ENCODE measurements at places on chromosomes 1 and 21.

DNA sequence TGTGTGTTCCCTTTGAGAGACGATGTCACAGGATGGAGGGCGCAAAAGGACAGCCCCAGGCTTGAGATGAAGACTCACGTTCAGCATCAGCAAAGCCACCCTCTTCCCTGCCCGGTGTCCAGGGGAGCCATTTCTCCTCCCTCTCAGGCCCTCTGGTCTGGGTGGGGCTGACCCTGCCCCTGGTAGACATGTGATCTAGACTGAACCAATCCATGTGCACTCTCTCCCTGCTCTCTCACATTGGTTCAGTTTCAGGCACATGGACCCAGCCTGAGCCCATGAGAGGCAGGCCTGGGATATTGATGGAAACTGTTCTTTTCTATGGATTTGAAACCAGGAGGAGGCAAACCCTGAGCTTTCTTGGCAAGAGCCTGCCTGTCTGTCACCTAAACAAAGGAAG is 115.6 kb upstream of the IGSF21 start:
- no peak for DNase-seq

GRCh38 chr1:159935719-159936272 is 9.6 kb downstream of the IGSF9 start:
- no peak for DNase-seq

DNA sequence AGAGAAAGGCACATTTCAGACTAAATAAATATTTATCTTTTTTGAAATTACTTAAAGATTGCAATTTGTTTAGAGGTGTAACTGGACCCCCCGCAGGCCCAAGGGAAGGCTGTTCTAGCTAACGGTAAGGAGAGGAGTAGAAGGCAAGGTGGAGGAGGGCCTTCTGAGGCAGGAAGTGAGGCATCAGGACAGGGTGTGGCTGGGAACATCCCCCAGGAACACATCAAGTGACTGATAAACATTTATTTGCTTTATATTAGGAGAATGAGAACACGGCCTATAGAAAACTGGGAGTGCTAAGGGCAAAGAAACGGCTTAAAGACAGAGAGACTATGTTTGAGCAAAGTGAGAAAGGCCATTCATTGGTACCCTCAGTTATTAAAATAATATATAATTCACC is 23.2 kb downstream of the HIVEP3 start:
- DNase-seq, result peak; percentile 23

GRCh38 chr1:51792864-51793263 is 85.7 kb downstream of the NRDC start:
- DNase-seq, result no peak

GRCh38 chr1:114319418-114319817 is 165.7 kb upstream of the SYT6 start:
- no peak for DNase-seq

DNA sequence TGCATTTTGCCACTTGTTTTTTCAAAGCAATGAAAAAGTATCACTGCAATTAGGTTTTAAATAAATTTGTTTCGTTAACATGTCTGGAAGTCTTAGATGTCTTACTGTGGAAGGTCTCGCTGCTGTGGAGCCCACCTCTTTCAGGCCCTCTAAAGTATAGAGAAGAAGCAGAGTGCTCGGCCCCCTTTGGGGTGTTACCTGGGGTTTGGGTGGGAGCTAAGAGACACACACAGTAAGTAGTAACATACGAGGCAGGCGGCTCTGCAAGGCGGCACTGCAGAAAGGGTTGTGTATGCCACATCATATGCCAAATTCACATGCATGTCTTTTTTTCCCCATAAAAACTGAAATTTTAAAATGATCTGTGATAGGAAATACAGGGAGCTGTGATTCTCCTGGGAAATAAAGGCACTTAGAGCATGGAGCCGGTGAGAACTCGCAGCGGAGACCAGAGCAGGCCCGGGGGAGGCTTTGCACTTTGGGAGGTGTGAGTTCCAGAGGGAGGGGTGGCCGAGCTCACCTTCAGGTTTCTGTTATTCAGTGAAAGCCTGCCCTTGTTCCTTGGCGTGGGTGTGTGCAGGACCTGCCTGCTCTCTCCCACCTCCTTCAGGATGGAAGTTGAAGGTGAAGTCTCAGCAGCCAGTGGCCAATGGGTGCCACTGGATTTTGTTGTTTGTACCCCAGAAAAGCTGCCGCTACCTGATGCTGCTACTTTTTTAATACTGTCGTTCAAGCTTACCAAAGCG is 35.7 kb upstream of the PWP2 start:
- no peak for DNase-seq

GRCh38 chr1:180912211-180912800 is 391 bp upstream of the KIAA1614 start:
- DNase-seq, result no peak

- DNase-seq, result peak; percentile 89
Observed at GRCh38 chr1:119711804-119712341, at the start of gene PHGDH. Gene PHGDH (plus strand): TSS chr1:119711934. CDS start chr1:119712023, 89 bp downstream.

DNA sequence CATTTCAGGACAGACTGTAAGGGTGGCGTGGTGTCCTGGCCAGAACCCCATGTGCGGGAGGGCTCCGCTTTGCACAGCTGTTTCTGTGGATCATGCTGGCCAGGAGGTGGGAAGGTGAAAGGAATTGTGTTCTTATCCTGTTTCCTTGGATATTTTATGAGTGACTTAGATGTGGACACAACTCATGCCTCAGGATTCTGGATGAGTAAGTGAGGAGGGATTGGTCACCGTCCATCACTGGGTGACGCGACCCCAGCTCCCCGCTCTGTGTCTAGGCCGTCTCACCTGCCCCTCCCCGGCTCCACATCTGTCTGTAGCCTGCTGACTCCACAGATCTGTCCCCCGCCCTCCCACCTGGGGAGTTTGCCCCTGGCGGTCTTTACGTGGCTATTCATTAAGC is 48.8 kb downstream of the PIK3CD start:
- no peak for DNase-seq

GRCh38 chr1:226632922-226633351 is 84.4 kb downstream of the STUM start:
- DNase-seq, result no peak

DNA sequence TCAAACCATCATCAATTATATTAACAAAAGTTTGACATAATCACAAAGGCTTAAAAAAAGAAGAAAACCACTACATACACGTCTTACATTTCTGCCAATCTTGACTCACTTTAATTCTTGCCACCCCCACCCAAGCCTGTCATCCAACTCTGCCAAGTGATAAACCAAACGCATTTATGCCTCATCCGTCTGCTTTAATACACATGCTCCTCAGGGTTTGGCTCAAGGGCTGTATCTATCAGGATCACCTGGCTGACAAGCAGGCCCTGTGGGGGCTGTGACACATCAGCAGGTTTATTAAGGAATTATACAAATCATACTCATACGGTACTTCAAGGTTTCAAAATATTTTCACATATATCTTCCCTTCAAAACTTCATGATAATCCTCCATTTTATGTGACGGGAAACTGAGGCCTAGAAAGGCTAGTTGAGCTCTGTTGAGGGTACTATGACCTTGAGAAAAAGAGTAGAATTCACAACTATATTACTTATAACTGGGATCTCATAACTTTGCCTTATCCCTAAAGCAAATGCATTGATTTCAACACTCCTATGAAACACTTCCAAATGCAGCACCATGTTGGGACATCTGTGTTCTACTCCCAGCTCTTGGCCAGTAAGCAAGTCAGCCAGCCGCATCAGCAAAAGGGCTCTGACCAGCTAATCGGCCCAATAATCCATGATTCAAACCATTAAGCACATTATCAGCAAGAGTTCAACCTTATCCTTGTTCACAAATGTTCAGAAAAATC is 8.7 kb downstream of the SORT1 start:
- DNase-seq, result no peak

- no peak for DNase-seq
Observed at GRCh38 chr1:162717548-162718184, 72.8 kb upstream of the HSD17B7 start.

DNA sequence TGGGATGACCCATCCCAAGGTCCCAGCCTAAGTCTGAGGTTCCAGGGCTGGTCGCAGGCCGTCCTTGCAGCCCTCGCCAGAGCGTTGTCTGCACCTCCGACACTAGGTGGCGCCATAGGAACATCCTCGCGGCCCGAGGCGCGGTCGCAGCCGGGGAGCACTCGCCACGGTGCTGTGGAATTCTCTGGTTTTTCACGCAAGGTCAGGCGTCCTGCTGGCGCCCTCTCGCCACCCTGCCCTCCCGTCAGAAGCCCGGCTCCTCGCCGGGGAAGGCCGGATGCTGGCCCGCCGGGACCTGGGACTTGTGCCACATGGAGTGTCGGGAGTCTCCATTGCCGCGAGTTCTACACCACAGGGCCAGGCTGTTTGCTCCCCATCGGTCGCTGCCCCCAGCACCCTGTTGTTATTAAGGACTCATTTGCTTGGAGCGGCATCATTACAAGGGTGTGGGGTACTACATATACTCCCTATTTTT is 196.8 kb upstream of the LMO4 start:
- DNase-seq, result peak; percentile 53

GRCh38 chr1:9294405-9294773 is 1.7 kb downstream of the SPSB1 start:
- DNase-seq, result peak; percentile 37

- no peak for DNase-seq
Observed at GRCh38 chr1:186967656-186968394, 139.1 kb downstream of the PLA2G4A start.

- DNase-seq, result no peak
Observed at GRCh38 chr1:111347026-111347425, 56.4 kb downstream of the CHIA start.

- DNase-seq, result peak; percentile 48
Observed at GRCh38 chr1:157948312-157949073, 45.0 kb upstream of the KIRREL1 start.

- DNase-seq, result no peak
Observed at GRCh38 chr1:103112546-103112945, 4.2 kb upstream of the COL11A1 start.

DNA sequence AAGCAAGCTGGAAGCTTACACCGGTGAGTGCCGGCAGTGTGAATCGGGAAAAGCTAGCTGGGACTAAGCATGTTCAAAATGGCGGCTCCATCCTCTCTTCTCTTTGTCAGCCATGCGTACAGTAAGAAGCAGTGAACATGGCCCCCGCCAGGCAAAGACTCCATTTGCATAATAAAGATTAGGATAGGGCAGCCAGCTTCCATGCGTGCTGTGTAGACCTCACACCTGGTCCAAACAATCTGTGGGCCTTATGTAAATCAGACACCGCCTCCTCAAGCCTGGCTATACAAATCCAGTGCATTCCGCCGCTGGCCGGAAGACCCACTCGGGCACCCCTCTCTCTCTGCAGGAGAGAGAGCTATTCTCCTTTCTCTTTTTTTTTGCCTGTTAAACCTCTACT is 150.3 kb downstream of the TIAM1 start:
- DNase-seq, result no peak

GRCh38 chr1:8020032-8020431 is 6.1 kb downstream of the ERRFI1 start:
- DNase-seq, result no peak

GRCh38 chr1:232554409-232554808 is 75.5 kb downstream of the SIPA1L2 start:
- no peak for DNase-seq

GRCh38 chr1:206716159-206716869 is 31.6 kb downstream of the MAPKAPK2 start:
- DNase-seq, result no peak

DNA sequence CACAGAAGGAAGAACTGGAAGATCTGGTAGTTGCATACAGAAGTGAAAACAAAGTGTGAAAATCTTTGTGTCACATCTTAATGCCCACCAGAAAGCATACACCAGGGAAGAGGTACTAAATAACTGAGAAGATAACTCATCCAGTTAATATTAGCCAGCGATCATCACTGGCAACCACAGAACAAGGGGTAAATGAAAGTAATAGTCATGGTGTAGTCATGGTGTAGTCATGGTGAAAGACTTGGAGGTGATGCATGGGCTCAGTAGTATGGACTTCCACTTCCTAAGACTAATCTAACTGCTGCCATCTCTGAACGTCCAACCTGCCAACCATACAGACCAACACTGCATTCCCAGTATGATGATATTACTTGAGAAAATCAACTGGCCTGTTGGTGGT is 481.2 kb upstream of the NR5A2 start:
- DNase-seq, result no peak

- no peak for DNase-seq
Observed at GRCh38 chr1:117682372-117682771, 76.5 kb downstream of the TENT5C start.

- no peak for DNase-seq
Observed at GRCh38 chr1:29126198-29126597, 2.5 kb upstream of the TMEM200B start.

- no peak for DNase-seq
Observed at GRCh38 chr1:32984090-32984454, 19.5 kb upstream of the RNF19B start.

- no peak for DNase-seq
Observed at GRCh38 chr1:185534801-185535200, 199.4 kb upstream of the HMCN1 start.

DNA sequence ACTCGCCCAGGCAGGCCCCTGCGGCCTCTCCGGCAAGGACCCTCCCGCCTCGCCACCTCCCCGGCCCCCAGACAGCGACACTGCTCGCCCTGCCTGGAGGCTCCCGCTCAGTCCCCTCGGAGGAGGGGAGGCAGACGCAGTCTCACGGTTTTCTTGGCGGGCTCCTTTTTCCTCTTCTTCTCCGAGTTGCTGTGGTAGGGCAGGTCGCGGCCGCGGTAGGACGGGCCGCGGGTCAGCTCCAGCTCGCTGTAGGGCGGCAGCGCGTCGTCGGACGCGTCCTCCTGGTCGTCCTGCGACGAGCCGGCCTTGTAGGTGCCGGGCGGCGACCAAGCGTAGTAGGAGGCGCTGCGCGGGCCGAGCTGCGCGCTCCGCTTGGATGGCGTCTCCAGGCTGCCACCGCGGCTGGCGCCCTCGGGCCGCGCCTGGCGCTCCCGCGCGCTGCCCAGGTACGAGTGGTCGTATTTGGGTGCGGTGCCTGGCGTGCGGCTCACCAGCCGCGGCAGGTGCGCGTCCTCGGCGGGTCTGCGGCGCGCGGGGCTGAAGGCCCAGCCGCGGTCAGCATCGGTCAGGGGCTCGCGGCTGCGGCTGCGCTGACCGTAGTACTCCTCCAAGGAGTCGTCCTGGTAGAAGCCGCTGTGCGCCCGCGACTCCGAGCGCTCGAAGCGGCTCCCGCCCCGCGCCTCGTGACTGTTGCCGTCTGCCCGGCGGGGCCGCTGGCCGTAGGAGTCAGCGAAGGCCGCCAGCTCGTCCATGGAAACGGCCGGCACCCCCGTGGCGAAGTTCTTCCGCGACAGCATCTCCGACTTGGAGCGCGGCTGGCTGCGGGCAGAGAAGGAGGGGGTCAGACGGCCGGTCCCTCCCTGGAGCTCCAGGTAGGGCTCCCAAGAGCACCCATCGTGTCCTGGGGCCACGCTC is 44.8 kb upstream of the TADA1 start:
- no peak for DNase-seq

DNA sequence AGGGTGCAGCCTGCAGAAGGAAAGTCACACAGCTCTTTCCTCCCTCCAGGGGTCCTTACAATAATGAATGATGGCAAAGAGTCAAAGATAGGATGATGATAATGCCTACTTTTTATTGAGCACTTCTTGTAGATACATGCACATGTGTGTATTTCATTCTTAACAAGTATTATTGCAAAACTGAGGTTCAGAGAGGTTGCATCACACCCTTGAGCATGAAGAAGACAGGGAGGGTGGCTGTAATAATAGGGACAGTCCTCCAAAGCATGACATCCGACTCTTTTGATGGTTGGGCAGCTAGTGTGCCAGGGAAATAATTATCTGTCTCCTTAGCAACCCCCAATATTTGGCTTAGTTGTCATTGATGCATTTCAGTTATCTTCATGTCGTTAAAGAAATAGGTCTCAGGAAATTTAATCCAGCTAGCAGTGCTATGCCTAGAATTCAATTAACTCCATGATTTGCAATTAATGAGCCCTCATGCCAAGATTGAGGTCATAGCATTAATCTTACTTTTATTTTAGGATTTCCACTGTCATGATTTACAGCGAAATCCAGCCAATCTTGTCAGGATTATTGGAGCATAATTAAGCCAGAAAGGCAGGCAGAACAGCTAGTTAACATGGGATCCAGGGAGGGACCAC is 35.0 kb downstream of the DNAJC6 start:
- no peak for DNase-seq
